ENCODE measurements at places on chromosomes 7 and 10. TPM values are rescaled to one million over a fixed set of nuclear protein-coding genes. Genes with fewer than 3 reads are reported as not detected.
A peak's percentile ranks its signal among the peaks of the same experiment; 100 is the strongest.

GRCh38 chr7:106767078-106767477 lies 98.0 kb upstream of the PIK3CG start:
- peak; percentile 63 for DNase-seq

- no peak for DNase-seq
Observed at GRCh38 chr7:149510248-149510647, 12.6 kb upstream of the ZNF746 start.

The WDR37 gene
- 15.6 TPM for polyA plus RNA-seq

- no peak for DNase-seq
Observed at GRCh38 chr7:158865977-158866376, 9.6 kb downstream of the DYNC2I1 start.

The LRRN3 gene
- polyA plus RNA-seq: 0.02 TPM

The CCDC186 gene
- 4.6 TPM for polyA plus RNA-seq

GRCh38 chr10:31262672-31263071 lies 56.3 kb upstream of the ZEB1 start:
- DNase-seq: no peak

- peak; percentile 54 for DNase-seq
Observed at GRCh38 chr10:114823077-114823463, 1.5 kb downstream of the FHIP2A start.

The FAS gene
- polyA plus RNA-seq: 46.5 TPM

DNA sequence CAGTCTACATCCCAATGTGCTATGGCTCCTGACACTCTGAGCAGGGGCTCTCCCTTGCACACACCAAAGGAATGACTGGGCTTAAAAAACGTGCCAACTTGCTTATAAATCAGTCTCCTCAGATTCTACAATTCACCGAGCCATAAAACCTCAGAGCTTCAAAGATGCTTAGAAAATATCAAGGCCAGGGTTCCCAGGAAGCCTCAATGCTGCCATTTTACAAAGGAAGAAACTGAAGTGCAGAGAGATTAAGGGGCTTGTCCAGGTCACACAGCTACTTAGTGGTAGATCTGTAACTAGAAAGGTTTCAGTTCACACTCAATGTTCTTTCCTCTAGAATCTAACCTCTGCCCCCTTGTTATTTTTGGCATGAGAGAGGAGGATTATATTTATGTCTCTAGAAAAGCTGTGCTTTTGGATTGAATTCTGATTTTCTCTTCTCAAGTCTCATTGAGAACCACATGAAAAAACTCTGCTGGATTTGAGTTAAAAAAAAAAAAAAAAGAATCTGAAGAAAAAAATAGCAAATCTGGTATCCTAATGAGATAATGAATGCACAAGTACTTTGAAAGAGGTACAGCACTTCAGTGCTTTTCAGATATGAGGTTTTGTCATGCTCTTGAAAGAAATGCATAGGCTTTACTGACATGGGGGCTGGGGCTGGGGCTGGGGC lies 22.3 kb upstream of the TSPAN33 start:
- DNase-seq: no peak

GRCh38 chr10:132748545-132749370 lies 37.2 kb downstream of the NKX6-2 start:
- DNase-seq: no peak

- peak; percentile 45 for DNase-seq
Observed at GRCh38 chr7:47763063-47763974, 181.4 kb upstream of the TNS3 start.

GRCh38 chr7:79282070-79282694 lies 171.3 kb downstream of the MAGI2 start:
- DNase-seq: peak; percentile 27

DNA sequence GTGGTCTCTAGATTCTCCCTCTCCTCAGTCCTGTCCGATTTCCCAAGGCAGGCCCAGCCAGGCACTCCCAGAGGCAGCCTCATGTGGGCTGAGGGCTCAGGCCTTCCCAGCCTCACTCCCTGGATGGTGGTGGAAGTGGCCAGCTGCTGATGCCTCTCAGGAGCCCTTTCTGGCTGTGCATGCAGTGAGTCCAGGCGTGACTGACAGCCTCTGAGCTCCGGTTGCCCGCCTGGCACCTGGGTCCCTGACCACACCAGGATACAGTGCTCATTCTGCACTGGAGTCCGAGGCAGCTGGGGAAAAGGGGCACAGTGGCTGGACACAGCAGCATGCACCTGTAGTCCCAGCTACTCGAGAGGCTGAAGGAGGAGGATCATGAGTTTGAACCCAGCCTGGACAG lies 132.6 kb downstream of the CUL2 start:
- DNase-seq: no peak

- no peak for DNase-seq
Observed at GRCh38 chr7:149799397-149800168, 26.2 kb upstream of the ZNF467 start.
